ENCODE measurements at places on chromosomes 2 and 18.

DNA sequence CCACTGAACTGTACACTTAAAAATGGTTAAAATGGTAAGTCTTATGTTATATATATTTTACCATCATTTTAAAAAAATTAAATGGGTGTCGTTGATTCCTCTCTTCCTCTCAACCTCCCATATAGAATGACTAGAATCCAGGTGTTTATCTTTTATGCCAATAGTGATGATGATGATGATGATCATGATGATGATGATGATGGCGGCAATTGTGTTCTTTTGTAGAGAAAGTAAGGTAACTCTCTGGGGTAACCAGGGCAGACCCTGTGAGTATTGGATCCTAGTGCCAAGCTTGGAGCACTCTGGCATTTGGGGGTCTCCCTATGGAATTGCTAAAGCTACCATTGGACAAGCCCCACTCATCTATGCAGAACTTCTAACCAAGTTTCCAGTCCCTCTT lies 113.6 kb downstream of the GLI2 start:
- no peak for DNase-seq

DNA sequence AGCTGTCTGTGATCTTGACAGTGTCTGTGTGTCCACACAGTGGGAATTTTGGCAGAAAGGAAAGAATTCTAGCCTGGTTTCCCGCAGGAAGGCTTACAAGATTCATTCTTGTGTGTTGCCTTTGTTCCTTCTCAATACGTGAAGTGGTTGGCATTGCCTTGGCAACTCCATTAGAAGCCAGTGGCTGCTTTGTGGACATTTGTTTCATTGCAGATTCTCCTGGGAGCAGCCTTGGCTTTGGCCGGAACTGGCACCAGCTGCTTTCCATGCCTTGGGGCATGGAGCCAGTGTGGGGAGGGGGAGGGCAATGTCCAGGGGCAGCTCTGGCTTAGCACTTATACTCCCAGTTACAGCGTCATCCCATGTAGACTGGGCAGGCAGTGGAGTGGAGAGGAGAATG lies 39.4 kb downstream of the KIF5C start:
- no peak for DNase-seq

GRCh38 chr2:235976516-235976915 lies 191.7 kb downstream of the GBX2 start:
- no peak for DNase-seq

DNA sequence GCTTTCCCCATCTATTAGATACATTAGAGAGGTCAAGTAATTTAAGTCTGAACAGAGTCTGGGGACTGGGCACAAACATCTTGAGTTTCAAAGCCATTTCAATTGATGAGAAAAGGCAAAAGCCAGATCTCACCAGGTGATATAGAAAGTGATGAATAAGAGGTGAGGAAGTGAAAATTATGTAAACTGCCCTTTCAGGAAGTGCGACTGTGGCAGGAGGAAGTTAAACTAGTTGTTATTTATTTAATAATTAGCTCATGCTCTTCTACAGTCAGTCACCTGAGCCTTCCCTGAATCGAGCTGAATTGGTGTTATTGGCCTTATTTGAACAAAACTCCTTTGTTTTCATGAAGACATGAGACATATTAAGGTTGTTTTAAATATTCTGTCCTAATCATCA lies 115.1 kb downstream of the CDH20 start:
- no peak for DNase-seq

- no peak for DNase-seq
Measured at GRCh38 chr2:55162284-55163006, 69.6 kb downstream of the CLHC1 start.

DNA sequence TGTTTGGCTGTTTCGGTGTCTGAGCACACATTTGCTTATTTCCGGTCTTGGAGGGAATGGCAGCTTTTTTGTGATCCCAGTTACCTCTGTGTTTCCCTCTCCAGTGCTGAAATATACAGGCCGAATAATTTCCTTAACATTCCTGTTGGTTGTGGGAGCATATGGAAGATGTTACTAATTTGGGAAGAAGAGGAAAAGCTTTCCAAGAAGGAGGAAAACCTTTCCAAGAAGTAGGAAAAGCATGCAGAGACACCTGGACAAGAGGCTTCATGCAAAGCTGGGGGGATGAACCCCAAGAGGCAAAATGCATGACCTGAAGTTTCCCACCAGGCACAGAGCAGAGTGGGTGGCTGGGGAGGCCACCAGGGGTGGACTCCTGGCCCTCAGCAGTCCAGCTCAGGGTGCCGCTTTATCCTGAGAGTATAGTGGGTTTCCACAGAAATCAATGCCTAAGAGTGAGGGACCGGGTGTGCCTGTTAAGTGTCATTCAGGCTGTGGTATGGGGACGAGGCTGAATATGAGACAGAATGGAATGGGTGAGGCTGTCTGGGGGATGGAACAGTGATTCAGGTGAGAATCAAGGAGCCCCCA lies 25.5 kb upstream of the GNAL start:
- no peak for DNase-seq

DNA sequence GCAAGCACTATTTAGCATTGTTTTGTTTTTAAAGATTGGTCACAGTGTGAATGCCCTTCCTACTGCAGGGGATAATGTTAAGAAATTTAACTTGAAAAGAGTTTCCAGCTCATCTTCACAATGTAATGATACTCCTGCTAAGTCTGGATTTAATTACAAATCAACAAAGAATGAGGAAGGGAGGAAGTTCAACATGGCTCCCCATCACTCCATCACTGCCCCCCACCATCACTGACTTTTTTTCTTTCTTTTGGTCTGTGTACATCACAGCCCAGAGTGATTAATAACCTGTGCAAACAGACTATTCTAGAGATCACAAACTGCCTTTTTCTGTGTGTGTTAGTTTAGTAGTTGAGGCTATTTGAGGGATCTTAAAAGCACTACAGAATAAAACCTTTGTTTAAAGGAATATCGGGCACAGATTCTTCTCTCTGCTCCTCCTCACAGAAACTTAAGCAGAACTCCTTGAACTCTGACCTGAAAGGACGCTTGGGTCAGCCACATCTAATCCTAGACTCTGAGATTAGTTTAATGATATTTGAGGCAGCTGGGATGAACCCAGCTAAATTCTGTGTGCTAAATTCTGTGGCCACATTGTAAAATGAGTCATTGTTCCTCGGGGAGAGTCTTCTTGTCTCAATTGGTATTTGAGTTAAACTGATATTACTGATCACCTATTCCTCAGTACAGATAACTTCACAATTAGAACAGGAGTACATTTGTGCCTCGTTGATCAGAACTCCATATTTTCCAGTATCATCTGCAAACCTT lies 47.8 kb downstream of the SATB2 start:
- no peak for DNase-seq

Measured in stimulated activated CD8-positive, alpha-beta memory T cell treated with anti-CD3 and anti-CD28 coated beads, Interleukin-15, amount 100 ng/mL, for 1 hour (primary cell).